Transverse colon (tissue), 4 donors: ENCODE measurements at places on chromosomes 11 and 22.

- DNase-seq = no peak
These were observed 68.0 kb downstream of the WNT7B start for GRCh38 chr22:45908961-45909360.

DNA sequence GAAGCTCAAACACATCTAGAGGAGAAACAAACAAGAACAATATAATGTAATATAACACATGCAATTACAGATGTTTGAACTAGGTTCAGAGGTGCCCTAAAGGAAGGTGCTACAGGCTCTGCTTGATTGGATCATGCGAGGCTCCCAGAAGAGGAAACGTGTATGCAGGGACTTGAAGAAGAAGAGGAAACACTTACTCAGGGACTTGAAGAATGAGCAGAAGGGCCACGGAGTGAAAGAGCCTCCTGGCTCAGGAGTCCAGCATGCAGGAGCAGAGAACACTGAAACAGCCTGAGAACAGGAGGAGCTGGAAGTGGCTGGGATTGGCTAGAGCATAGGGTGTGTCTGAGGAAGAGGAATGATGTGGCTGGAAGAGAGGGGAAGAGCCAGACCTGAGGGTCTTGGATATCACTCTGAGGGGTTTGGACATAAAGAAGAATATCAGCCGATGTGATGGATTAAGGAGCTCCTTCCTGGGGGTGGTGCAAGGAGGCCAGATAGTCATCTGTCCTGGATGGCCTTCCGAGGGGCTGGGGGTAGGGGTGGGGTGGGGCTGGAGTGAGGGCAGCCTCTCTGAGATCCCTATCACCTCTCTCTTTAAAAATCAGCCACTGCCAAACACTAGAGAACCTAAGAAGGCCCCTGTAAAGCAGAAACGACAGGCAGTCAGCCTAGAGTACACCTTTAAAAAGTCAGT is 16.8 kb downstream of the FZD4 start:
- DNase-seq = no peak

- DNase-seq = no peak
These were observed 2.7 kb downstream of the FREY1 start for GRCh38 chr11:45904309-45904915.

- no peak for DNase-seq
These were observed 45.8 kb downstream of the RCN1 start for GRCh38 chr11:32136657-32137056.

DNA sequence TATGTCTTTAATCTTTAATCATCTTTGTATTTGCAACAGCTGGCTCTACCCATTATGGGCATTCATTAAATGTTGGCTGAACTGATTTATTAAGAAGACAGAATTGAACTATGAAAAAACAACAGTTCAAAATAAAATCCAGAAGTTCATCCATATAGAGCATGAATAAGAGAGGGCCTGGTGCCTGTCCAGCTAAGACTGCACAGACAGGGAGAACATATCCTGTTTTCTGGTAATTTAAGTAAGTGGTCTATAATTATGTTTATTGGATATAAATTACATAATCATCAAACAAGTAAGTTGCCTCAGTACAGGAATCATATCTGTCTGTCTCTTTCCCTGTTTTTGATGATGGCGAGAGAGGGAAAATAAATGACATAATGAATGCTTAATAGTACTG is 137.2 kb downstream of the RBFOX2 start:
- no peak for DNase-seq

GRCh38 chr11:120034176-120034875 is 103.6 kb downstream of the TRIM29 start:
- DNase-seq = no peak

DNA sequence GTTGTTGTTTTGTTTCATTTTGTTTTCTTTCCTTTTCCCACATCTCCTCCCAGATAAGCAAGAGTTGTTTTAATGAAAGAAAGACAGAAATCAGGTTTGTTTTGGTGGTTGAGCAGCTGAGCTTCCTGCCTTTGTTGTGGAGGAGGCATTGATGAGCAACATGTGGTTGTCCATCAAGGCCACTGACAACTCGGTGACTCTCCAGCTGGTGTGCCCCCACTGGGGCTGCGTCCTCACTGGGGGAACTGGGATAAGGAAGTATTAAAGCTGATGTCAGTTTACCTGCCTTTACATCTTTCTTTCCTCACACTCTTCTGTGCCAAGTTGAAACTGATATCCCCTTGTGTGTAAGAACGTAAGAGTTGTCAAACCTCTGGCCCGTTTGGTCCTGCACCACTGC is 5.9 kb downstream of the VPS26B start:
- DNase-seq = no peak

GRCh38 chr11:81286550-81286949 is 1447.1 kb downstream of the FAM181B start:
- DNase-seq = no peak

DNA sequence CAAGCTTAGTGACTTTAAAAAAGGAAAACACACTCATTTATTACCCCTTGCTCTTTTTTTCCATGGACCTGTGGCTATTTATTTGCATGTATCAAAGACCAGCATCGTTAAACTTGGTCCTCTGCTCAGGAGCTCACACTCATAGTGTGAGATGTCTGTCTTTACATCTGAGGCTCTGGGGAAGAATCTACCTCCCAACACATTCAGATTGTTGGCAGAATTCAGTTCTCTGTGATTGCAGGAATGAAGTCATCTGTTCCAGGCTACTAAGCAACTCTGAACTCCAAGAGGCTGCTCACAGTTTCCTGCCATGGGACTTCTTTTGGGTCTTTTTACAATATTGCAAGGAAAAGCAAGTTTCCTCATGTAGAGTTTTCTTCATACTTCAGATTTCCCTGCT is 138.8 kb downstream of the LRRC4C start:
- no peak for DNase-seq

- DNase-seq = no peak
These were observed 18.3 kb upstream of the ACCSL start for GRCh38 chr11:44029507-44029845.

DNA sequence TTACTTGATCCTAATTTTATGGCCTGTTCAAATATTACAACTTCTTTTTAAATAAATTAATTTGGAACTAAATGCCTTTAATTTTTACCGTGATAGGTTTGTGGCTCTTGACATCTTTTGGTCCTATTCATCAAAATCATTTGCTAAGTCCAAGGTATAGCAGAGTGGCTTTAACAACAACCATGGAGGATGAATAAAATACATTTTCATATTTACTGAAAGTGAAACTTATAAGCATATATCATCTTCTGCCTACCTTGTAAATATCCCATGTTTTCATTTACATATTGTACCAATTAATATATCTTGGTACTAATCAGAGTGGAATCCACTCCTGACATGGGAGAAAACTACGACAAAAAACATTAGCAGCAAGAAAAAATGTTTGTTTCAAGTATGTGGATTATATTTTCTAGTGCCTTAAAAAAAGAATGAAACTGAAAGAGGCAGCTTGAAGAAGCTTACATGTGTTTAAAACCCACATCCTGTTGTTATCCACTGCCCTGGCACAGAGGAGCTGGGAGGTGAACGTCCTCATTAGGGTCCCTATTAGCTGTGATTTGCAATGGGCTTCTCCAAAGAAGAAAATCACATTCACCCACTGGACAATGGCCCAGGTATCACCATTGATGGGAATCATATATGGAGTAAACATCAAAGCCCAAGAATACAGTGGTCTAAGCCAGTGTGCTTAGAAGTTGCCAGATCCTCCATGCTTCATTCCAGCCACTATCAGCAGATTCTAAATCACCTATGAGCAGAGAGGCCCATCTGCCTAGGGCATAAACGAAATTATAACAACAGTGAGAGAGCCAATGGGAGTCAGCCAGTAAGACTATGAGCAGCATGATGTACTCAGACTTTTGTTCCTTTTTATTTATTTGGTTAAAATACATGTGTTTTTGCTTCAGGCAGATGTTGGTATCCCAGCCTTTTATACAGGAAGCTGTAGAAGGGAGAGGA is 84.7 kb downstream of the MAML2 start:
- no peak for DNase-seq

GRCh38 chr11:35938231-35938630 is 5.6 kb upstream of the LDLRAD3 start:
- DNase-seq = no peak

- DNase-seq = no peak
These were observed 67.5 kb upstream of the MPPED2 start for GRCh38 chr11:30653606-30654005.

- DNase-seq = peak; percentile 6
These were observed 30.4 kb downstream of the TPBGL start for GRCh38 chr11:75270896-75271418.

DNA sequence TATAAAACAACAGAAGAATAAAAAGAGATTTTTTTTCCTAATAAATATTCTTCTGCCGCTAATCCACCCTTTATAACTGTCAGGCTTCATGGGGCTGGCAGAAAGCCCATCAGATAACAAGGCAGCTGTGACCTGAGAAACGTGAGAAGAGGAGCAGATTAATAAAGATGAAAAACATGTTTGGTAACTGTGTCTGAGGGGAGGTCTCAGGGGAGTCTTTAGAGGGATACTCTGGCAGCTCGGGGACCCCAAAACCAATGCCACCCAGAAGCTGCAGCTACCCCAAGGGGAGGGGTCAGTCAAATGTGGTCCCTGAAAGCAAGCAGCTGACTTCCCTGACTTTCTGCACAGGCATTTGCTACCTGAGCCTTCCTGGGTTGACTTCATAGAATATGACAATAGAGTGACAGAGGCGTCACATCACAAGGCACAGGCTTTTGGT is 48.4 kb upstream of the POU2AF1 start:
- no peak for DNase-seq

DNA sequence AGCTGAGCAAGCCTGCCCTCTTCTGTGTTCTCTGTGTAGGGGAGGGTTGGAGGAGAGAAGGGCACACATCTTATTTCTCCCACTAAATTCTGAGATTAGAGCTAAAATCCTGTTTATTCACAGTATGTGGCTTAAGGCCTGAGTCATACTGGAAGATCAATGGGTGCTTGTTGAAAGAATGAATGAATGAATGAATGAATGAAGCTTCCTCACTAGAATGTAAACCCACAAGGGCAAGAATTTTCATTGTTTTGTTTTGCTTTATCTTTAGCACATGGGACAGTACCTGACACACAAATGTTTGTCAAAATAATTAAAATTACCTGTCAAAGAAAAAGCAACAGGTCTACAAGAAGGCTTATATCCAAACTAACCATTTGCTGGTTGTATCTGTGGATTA is 50.6 kb upstream of the PAK1 start:
- no peak for DNase-seq

GRCh38 chr11:95723361-95723942 is 66.1 kb downstream of the FAM76B start:
- no peak for DNase-seq

- DNase-seq = no peak
These were observed 92.9 kb upstream of the PARVA start for GRCh38 chr11:12284316-12285050.

GRCh38 chr11:23554002-23554401 is 693.7 kb upstream of the CCDC179 start:
- DNase-seq = no peak

- no peak for DNase-seq
These were observed 3.7 kb downstream of the TPBGL start for GRCh38 chr11:75244052-75244814.

- DNase-seq = no peak
These were observed 18.2 kb downstream of the RTN4R start for GRCh38 chr22:20249797-20250354.

GRCh38 chr22:44933666-44934453 is 75.9 kb downstream of the PHF21B start:
- DNase-seq = no peak

DNA sequence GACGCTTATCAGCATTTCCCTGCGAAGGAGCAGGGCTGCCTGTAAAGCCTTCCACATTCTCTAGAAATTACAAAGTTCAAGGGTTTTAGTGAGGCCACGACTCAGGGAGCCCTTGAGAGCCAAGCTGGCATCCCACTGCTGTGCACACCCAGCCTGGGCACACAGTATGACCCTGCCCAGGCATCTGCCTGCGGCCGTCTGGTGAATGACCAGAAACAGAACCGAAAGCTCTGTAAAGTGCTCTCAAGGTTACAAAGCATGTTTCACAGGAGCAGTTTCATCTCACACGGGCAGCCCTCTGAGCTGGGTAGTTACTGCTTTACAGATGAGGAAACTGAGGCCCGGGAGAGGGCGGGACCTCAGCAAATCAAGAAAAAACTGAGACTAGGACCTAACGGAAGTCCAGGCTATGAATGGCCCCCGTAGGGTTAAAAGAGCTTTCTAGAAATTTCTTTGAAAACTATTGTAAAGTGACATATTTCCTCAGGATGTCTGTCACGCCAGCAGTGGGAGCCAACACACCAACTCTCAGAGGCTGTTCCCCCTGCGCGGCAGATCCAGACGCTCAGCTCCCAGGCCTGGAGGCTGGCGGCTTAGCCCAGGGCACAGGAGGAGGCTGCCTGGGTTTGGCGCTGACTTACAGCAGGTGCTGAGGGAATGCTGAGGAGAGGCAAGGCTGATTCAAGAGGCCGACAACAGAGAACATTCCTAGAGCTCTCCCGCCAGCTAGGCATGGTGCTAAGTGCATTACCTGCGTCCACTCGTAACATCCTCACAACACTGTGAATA is 7.7 kb upstream of the TCF20 start:
- no peak for DNase-seq

- peak; percentile 44 for DNase-seq
These were observed 3.2 kb upstream of the KLHDC7B start for GRCh38 chr22:50542416-50542927.

DNA sequence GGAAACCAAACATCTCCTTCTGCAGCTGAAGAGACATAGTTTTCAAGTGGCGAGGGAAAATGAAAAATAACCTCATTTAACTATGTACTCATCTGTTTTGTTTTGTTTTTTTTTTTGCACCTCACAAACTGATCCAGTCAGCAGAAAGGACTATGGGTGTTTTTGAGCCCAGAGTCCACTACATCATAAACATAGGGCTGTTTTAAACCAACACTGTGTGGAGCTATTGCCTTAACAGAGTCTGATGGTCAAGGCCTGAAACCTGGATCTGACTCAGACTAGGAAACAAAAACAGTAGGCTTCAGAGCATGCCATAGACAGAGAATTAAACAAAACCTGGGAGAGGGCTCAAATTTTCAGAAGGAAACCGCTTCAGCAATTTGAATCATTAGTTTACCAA is 99.3 kb upstream of the FSHB start:
- DNase-seq = no peak

GRCh38 chr11:704781-705645 is 1.0 kb upstream of the EPS8L2 start:
- DNase-seq = peak; percentile 87

DNA sequence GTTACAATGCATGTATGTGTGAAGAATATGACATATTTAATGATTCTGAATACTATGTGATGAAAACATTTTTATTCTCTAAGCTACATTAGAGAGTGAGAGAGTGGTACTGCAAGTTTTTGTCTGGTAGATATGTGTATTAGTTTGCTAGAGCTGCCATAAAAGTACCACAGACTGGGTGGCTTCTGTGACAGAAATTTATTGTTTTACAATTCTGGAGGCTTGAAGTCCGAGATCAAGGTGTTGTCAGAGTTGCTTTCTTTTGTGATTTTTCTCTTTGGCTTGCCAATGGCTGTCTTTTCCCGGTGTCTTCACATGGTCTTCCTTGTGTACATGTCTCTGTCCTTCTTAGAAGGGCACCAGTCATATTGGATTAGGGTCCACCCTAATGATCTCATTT is 6.9 kb upstream of the OR10W1 start:
- DNase-seq = no peak
